ENCODE measurements at places on chromosomes 7 and 10. TPM values are rescaled to one million over a fixed set of nuclear protein-coding genes. Genes with fewer than 3 reads are reported as not detected.
A peak's percentile ranks its signal among the peaks of the same experiment; 100 is the strongest.

DNA sequence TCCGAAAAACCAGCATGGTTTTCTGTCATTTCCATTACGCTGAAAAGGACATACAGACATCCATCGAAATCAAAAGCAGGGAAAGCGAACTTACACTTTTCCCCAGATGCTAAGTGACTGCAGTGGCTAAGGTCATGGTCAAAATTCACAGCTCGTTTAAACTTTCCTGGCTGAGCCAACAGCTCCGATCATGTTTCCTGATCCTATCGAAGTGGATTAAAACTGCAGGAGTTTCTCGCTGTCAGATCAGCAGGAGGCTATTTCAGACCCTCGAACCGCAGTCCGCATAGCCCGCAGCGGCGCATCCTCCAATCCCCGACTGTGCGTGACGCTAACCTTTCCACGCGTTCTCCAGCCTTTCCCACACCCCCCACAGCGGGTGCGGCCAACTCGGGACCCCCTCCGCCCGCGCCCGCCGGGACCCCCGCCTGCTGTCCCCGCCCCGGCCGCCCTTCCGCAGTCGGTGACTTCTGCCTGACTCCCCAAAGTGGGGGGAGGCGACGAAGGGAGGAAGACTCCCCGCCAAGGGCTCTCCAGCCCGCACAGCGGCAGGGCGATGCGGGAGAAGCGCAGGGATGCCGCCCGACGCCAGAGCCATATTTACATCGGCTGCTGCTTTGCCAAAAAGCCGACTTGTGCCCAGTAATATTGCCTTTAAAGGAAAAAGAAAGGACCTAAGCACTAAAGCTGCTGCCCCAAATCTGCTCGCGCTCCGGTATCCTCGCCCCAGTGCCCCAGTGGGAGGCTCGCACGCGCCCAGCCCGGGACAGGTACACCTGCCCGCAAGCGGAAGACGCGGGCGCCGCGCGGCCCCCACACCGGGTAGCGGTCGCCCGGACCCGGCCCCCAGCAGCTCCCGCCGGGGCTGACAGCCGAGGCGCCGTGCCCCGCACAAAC, 1.2 kb downstream of the PIP4K2A start:
- DNase-seq, result peak; percentile 19

WNT8B gene
- not detected for total RNA-seq

GRCh38 chr10:88073682-88074081, 210.3 kb downstream of the PTEN start:
- DNase-seq, result no peak

LMTK2 gene
- total RNA-seq, result 15.3 TPM

PNLIPRP1 gene
- total RNA-seq, result not detected

- DNase-seq, result no peak
These were observed 9.9 kb upstream of the PPP1R9A start for GRCh38 chr7:94897541-94897940.

- no peak for DNase-seq
These were observed 55.2 kb downstream of the TSPAN15 start for GRCh38 chr10:69506487-69506833.

DNA sequence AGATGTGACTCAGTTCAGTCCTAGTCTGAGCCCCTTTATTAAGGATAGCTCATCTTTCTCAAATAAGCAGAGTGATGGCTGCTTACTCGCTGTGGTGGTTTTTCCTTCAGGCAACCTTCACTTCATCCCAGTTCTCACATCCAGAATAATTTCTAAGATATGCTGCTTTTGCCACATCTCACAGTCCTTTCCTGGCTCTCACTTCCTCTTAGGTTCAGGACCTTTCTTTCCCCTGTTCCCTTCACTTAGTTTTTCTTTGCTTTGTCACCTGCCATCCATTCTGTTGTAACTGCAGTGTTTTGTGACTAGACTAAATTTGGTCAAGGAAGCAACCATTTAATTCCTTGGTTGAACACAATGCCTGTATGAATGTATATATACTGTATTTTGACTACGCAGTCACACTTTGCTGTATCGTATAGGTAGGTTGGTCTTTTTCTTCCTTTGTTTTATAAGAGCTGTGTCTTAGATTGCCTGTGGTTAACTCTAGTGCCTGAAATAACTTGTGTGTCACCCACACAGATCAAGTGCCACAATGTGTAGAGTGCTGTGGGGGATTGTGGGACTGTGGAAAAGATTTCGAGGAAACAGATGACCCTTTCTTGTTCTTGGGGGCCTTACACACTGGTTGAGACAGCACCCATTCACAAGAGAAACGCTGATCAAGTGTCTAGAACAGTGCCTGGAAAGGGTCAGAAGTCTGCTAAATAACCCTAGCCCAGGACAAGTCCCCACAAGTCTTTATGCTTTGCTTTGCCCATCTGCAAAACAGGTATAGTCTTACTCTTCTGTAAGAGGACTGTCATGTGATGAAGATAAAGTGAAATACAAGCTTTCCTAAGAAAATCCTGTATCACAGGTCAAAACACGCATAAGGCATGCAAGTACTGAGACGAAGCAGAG, 2.6 kb downstream of the ZNF655 start:
- peak; percentile 75 for DNase-seq

DNA sequence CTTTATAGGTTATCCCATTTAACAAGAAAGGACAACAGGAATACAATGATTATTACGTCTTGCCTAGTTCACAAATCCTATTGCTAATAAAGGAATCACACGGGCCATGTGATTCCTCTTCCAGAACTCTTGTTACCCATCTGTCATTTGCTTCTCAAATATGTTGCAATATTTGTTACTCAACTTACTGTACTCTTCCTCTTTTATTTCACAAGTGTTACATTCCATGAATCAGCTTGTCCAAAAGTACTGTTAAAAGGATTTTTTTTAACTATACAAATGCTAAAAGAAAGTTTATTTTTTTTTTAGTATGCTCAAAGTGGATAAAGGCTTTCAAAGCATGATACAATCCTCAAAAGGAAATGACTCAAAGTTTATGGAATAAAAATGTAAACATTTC, 3.9 kb upstream of the CD36 start:
- DNase-seq, result peak; percentile 80

SPDYE3 gene
- not detected for total RNA-seq

ASAH2 gene
- 2.2 TPM for total RNA-seq

OR6B1 gene
- not detected for total RNA-seq

GTPBP4 gene
- total RNA-seq, result 31.0 TPM

- no peak for DNase-seq
These were observed 2.3 kb downstream of the FBXO24 start for GRCh38 chr7:100588438-100588837.

DNA sequence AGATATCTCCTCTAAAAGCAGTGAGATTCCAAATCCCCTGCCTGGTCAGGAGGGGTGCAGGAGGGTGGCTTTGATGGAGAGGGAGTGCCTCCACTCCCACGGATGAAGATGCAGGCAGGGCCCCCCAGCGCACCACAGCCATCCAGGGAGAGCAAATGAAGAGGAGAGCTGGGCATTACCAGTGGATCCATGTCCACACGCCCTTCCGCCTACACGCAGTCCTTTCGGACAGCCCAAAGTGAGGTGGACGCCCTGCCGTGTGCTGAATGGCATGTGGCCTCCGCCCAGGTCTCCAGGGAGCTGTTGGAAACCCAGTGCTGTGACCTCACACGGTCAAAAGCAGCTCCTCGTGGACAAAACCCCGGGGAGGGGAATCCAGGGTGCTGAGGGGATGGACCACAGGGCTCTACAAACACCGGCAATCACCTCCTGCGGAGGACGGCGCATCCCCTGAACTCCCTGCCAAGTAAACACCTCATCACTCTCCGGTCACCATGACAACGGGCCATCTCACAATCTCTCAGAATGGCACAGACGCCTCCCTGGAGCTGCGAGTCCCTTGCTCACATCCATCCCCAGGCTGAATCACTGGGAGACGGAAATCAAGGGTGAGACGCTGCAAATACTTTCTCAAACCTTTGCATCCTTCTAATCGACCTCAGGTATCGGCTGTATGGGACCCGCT, 35.0 kb upstream of the DNAAF5 start:
- DNase-seq, result no peak

NXPH1 gene
- total RNA-seq, result not detected

Data from mammary epithelial cell (primary cell).